ENCODE measurements at places on chromosomes 1 and 21.

- no peak for DNase-seq
Observed at GRCh38 chr1:234154320-234155251, 218.7 kb upstream of the COA6 start.

DNA sequence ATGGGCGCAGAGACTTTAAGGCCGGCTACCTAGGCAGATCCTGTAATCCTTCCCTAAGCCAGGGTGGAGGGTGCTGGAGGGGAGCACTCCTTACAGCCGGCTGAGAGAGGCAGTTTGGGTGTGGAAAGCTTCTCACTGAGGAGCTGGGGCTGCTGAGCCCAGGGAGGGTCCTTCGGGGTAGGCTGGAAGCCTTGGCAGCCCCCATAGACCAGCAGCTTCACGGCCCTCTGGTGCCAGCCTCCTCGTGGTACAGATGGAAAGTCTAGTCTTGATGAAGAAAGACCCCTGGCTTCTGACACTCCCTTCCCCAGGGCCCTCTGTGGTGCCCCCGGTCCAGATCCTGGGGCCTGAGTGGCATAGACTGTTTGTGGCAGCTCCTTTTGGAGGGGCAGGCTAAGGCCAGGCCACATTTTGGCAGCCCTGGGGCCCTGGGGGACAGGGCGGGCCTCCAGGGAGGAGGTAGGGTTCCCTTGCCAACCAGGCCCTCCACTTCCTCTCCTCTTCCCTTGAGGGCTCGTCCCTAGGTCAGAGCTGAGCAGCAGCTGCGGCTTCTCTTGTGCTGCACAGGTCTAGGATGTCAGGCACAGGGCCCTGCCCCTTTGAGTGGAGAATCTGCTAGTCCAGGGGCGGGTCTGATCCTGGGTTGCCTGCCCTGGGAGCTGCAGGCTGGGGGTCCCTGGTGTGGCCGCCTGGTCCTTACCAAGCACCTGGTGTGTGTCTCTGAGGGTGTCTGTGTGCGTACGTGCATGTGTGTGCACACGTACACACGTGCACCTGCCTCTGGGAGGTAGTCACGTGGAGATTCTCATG is 4.8 kb downstream of the AMPD2 start:
- DNase-seq: no peak

DNA sequence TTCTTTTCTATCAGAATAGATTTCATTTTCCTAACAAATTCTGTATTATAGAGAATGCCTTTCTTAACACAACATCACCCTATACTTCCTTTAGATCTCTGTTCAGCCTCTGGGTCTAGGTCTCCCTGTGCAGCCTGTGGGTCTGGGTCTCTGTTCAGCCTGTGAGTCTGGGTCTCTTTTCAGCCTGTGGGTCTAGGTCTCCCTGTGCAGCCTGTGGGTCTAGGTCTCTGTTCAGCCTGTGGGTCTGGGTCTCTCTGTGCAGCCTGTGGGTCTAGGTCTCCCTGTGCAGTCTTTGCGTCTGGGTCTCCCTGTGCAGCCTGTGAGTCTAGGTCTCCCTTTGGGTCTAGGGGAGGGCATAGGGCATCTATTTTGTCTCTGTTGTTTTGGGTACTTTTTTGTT is 59.6 kb upstream of the DIP2A start:
- no peak for DNase-seq

GRCh38 chr1:17460219-17460618 is 20.7 kb upstream of the RCC2 start:
- no peak for DNase-seq

DNA sequence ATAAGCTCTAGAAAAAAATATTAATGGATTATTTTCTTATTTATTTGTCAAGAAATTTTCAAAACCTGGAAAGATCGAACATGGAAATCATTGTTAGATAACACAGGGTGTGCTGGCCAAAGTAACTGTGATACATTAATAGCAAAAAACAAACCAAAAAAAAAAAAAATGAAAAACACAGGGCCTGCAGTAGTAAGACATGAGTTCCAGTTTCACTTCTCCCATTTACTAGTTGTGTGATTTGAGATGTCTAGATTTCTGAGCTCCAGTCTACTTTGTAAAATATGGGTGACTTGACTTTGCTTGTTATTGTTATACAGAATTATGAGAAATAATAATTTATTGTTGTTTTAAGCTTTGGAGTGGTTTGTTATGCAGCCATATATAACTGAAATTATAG is 13.6 kb downstream of the FAM177B start:
- DNase-seq: no peak

DNA sequence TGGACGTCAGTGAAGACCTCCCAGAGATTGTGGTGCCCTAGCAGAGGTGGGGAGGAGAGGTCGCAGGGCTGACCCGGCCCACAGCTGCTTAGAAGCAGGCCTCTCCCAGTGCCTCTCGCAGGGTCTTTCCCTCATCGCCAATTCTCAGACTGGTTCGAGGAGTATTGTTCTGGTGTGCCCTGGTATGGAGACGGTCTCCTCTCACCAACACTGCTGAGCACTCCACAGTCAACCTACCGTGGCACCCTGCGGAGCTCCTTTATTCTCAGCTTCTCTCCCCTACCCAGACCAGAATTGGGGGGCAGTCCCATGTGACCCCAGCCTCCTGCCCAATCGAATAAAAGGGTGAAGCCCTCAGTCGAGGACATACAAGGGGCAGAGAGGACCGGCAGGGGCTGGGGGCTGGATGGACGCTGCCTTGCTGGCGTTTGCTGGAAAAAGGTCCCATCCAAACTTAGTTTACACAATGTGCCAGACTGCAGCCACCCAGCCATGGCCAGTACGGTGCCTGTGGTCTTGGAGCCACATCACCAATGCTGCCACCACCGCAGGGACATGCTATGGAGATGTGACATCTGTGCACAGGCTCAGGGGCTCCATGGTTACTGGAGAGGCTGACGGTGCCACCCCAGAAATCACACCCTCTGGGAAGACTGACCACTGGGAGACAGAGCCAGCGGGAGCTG is 80.8 kb downstream of the STUM start:
- no peak for DNase-seq

DNA sequence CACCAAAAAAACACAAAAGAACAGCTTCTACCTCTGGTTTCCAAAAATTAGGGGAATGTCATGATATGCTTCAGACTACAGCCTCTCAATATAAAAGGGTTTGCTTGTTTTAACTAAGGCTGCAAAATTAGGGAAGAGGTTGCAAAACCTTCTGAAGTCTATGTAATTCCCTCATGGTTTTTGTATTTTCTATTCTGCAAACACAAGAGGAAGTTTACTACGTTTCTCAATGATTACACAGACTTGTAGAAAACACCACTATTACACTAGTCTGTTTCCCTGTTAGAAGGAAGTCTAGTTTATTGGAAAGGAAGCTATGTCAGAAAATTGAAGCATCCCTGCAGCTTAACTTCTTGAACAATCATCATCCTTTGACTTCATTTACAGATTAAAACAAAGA is 229.7 kb upstream of the FMN2 start:
- DNase-seq: no peak

DNA sequence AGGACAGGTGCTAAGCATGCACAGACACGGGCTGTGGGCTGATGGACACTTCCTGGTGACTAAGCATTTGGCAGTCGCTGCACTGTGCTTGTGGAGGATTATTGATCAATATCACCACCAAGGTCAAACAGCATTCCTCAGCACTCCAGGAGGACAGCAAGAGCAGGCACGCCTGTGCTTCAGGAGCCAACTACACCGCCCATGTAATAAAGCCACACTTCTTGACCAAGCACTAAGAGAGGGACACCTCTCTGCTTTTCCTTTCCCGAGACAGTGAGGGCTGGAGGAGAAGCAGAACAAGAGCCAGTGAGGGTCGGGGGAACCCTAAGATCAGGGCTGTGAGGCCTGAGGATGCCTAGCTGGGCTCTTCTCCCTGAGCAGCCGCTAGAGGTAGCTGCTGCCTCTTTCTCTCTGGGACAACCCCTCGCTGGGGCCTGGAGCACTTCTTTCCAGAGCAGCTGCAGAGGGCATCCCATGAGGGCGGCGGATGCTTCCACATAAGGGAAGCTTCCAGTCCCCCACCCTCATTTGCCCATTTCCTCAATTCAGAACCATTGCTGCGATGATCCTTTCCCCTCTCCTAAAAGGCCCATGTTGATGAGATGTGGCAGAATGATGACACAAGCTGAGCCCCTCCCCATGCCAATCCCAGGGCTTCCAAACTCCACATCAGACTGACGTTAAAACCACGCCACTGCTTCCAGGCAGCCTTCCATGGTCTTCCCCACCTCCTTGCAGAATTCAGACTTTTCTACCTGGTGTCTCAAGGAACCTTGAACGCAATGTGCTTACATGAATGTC is 19.1 kb downstream of the RAB7B start:
- no peak for DNase-seq

GRCh38 chr1:247390116-247390791 is 25.7 kb upstream of the NLRP3 start:
- peak; percentile 63 for DNase-seq

DNA sequence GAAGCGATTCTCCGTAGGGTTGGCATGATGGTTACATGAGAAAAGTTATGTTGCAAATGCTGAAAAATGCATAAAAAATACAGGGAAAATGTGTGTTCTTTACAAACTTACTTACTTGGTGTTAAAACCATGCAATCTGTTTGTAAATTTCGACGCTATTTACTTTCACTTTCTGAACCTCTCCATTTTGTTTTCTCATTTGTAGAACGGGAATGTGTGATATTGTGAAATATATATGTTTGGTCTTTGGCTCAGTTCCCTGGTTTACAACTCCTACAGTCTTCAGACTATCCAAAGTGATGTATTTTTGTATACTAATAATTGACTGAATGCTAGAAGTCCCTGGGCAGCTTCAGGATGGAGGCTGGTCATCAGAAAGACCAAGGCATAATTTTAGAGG is 982.3 kb downstream of the ADGRL2 start:
- DNase-seq: no peak

DNA sequence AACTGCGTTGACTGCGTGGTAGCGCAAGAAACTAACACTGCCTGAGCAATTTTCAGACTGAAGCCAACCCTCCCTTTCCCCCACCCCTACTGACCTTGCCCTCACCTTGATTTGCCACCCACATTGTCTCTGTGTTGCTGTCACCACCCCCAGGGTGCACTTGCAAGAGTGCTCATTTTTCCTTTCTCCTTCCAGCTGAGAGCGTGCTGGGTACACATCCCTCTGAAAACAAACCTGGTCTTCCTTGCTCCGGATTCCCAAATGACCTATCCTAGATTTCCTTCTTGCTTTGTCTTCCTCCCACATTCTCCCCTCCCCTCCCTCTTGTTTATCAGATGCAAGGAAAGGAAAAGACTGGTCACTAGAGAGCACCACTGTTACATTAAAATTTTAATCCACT is 24.2 kb downstream of the MPZ start:
- no peak for DNase-seq

- DNase-seq: no peak
Observed at GRCh38 chr1:18118078-18118477, 10.5 kb downstream of the IGSF21 start.
